8988T (cell line): ENCODE measurements at places on chromosomes 3 and 15.

- no peak for DNase-seq
Measured at GRCh38 chr3:170632780-170633179, 46.9 kb upstream of the SLC7A14 start.

DNA sequence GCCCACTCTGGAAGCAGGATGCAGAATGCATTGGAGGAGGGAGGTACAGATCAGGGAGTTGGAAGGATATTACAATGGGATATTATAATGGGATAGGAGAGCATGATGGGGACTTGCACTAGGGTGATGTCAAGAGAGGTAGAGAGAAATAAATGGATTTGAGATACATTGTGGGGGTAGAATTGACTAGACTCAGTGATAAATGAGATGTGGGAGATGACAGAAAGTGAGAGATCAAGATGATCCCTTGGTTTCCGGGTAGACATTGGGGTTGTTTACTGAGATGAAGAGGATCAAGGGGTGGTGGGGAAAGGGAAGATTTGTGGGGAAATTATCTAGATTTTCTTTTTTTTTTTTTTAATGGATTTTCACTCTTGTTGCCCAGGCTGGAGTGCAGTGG, 42.7 kb downstream of the BFSP2 start:
- DNase-seq: no peak

DNA sequence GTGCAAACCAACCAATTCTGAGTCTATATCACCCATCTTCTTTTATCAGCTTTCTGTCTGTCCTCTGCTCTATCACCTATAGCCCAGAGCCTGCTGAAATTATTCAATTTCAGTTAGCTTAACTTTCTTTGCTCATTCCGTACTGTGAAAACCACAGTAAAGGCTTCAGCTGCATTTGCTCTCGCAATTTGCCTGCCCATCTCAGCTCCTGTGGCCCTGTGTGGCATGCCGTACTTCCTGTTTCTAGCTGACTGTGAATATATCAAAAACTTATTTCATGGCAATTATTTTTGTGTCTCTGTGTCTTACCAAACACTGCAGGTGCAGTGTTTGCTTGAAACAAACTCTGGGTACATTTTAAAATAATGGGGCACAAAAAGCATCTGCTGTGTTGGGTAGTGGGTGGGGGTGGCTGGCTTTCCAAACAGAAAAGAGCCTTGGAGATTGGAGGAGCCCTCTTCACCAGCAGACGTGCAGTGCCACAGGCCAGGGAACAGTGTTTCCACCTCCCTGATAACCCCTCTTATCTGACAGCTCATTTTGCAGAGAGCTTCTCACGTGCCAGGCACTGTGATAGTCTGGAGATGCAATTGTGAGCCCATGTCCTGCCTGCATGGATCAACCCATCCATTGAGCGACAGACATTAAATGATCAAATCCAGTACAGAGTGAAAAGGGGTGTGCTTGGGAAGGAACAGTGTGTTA, 45.2 kb downstream of the GASK1A start:
- DNase-seq: no peak

DNA sequence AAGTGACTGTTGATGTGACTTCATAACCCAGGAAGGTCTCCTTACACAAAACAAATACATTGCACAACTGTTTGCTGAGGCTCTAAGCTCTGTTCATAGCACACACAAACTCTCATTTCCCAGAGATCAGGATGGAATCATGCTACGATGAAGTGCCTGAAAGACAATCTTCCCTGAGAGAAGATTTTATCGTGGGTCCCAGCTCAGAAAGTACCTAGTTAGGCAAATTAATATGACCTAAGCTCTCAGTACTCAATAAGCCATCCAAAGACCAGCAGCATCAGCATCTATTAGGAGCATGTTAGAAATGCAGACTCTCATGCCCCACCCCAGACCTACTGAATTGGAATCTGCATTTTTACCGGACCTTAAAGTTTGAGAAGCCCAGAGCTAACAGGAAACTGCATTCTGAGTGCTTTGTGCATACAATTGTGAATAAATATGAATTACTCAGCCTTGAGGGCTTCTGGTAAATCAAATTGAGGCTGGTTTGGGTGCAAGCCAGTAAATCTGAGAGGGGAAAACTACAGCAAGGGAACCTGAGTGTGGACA, 161.5 kb upstream of the C2CD4B start:
- no peak for DNase-seq

DNA sequence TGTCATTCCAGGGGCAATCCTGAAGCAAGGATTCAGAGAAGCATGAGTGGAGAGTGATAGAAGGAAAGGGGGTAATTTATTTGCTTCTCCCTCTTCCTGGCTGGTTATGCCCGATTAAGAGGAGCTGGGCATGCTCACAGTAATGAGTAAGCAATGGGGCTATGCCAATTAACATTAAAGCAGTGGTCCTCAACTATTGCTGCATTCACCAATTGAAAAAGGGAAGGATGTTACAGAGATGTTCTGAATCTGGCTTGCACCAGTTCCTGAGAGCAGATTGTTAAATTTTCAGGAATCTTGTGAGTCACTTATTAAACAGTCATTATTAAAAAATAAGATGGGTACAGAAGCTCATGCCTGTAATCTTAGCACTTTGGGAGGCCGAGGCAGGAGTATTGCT, 85.9 kb upstream of the ZBTB20 start:
- DNase-seq: no peak

DNA sequence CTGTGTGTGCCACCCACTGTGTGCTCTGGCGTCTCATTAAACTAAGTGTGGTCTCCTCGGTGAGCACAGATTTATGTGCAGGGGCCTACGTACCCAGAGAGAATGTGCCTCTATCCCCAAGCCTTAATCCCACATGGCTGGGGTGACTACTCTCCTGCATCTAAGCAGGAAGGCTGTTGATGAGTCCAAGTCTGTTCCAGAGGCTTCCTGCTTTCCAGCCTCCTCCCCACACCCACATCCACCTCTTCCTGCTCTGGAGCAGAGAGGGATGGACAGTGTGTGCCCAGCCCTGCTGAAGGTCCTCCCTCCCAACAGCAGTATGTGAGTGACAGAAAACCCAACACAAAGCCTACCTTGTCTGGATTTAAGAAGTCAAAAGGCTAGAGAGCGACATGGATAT, 38.8 kb upstream of the BCL2L10 start:
- DNase-seq: no peak

DNA sequence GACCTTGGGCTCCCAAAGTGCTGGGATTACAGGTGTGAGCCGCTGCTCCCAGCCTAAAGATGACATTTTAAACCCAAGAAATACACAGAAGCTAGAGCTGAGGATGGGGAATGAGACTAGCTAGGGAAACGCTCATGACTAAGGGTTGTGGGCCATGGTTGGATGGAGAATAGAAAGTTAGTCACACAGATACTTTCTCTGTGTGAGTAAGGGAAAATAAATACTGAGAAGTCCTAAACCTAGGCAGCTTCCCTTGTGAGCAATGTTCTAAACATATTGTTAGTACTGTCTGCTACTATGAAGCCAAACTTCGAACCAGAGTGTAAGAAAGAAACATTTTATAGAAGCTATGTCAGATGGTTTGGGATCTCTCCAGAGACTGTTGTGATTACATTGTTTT, 304.8 kb upstream of the STAC start:
- no peak for DNase-seq

- DNase-seq: peak; percentile 88
Measured at GRCh38 chr3:138946663-138947494, at the start of the genes FOXL2 and FOXL2NB. Gene FOXL2, minus strand, starts transcription at chr3:138947137. Its CDS starts 415 bp downstream, at chr3:138946722. Gene FOXL2NB, plus strand, starts transcription at chr3:138947217. Its CDS starts 148 bp downstream, at chr3:138947365.

- no peak for DNase-seq
Measured at GRCh38 chr3:23916152-23916885, 471 bp downstream of the NKIRAS1 start.

DNA sequence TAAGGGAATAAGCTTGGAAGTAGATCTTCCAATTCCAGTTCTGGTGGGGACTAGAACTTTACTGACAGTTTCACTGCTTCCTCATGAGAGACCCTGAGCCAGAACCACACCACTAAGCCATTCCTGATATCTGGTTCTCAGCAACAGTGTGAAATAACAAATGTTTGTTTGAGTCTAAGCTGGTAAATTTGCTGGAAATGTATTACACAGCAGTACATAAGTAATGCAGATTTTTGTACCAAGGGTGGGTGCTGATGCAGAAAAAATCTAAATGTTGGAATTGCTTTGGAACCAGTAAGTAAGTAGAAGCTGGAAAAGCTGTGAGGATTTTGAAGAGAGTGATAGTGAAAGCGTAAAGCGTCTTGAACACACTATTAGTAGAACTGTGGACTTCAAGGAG, 14.4 kb upstream of the AKAP13 start:
- no peak for DNase-seq

DNA sequence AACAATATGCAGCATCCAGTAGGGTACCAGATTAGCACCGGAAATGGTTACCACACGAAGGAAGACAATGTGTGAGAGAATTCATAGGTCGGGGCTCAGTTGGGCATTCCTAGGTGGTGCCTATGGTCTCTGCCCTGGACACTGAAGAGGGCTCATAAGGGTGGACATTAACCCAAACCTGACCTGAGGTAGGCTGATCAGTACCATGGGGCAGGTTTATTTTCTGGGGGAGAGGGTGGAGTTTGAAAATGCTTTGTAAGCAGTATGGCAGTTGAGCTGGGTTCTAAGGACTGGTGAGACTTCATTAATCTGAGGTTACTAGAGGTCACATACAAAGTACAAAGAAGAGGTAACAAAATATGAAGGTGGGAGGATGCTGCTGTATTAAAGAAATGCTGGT, 68.4 kb downstream of the RPL22L1 start:
- no peak for DNase-seq

- DNase-seq: no peak
Measured at GRCh38 chr3:5194341-5194740, 6.8 kb downstream of the EDEM1 start.

- DNase-seq: no peak
Measured at GRCh38 chr3:133833880-133834620, 28.4 kb downstream of the SRPRB start.

- no peak for DNase-seq
Measured at GRCh38 chr3:11544412-11545181, 99.1 kb downstream of the VGLL4 start.

- no peak for DNase-seq
Measured at GRCh38 chr15:47725906-47726305, 8.6 kb downstream of the SEMA6D start.

GRCh38 chr3:97911459-97911858, 60.8 kb downstream of the RIOX2 start:
- DNase-seq: no peak

DNA sequence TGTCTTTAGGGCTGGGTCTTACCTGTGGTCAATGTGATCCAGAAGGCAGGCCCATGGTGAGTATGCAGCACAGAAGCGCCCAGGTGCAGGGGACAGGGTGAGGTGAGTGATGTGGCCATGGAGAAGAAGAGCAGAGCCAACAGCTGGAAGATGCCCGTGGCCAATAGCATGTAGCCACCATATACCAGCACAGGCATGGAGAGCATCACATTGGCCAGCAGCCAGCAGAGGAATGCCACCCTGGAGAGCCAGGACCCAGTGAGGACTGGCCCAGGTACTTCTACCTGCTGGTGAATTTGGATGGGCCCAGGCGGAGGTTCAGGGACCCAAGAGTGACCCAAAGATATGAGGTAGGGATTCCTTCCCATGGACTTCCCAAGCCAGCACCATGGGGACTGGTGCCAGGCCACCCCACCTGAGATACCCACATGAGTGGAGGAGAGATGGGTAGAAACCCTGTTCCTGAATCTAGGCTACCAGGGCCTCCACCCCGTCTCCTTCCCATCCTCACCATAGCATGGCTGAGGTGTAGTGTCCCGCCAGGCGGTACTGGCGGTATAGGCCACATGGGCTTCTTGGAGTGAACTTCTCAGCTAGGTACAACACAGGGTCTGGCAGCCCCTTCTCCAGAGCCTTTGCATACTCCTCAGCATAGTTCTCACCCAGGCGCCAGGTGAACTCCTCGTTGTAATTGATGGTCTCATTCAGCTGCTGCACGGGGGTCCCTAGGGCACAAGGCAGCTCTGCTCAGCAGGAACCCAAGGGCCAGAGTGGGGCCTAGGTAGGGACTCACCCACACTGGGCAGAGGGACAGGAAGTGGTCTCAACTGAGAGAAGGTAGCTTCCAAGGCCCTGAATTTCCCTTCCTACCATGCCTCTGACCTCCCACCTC, 6.2 kb downstream of the DUOXA2 start:
- no peak for DNase-seq

DNA sequence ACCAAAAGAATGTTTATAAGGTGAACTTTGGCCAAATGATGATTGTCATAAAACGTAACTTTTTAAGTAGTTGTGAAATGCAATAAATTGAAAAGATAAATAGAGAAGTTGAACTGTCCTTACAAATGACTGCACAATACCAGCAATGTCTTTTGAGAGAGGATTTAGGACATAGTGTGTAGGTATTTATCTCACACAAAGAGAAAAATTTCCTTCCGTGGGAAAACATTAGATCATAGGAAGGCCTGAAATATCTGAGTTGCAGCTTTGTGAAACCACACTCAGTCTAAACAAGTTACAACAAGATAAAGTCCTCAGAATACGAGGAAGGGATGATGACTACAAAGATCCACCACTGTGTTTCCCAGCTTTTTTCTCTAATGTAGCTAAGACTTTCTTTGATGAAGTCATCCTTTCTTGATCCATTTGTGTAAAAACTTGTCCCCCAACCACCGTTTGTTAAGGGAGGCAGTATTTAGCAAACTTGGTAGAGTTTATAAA, 16.0 kb downstream of the ROBO2 start:
- no peak for DNase-seq

DNA sequence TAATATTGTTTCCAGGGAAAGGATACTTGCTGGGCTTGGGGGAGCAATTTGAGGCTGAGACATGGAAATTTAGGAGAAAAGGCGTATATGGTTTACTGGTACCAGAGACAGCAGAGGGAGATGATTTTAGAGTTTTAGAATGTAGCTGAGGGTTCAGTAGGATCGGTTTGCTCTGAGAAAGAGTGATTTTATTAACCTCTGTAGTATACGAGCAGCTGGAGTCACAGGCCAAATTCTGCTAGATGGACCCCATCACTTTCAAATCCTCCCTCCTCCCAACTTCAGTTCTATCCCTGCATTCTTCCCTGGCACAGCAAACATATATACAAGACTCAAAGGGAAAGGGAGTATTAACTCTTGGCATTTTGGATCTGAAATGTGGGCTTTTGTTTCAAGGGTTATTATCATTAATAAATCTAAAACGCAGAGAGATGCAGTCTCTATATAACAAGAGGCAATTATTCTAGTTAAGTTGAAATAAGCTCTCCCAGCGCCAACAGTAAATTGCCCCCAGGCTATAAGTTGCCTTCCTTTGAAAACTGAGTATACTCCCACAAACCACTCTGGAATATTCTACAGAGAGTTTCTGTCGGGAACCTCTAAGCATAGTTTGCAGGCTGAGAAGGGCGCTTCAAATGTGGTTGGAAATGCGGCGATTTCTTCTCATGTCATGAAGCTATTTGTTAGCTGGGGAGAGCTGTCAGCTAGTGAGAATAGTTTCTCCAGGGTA, 5.4 kb downstream of the CRABP1 start:
- no peak for DNase-seq

DNA sequence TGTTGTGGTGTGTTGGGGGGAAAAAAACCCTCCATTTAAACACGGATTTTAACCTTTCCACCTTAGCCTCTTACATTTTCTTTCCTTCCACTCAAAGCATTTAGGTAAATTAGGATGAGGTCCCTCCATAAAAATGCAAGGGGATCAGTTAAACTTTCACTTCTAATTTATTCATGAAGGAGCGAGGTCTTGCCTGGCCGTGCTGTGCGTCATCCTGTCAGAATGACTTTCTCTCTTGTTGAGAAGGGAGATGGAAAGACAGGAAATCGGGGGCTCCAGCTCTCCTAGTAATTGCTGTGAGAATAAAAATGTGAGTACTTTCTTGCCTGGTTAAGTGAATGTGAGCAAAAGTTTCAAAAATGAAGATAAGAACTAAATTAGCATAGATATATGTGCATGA, 962.3 kb upstream of the NR2F2 start:
- no peak for DNase-seq
